Pons (tissue), 1 donor: ENCODE measurements at places on chromosomes 1 and 21.
A peak's percentile ranks its signal among the peaks of the same experiment; 100 is the strongest.

DNA sequence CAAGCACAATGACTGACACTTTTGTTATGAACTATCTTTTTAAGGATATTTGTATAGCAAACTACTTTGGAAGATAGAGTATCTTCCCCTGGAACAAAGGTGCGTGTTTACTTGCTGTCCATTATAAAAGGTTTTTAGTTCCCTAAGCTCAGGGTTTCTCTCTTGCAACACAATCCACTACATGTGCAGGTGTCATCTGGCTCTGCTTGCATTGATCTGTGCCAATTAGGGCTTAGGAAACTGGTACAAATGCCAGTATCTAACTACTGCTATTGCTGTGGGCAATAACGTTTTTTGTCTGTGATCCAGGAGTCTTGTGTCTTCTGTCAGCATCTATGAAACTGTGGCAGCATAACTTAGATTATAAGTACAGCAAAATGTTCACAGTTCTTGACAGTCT lies 68.3 kb upstream of the ABCD3 start:
- DNase-seq, result no peak

DNA sequence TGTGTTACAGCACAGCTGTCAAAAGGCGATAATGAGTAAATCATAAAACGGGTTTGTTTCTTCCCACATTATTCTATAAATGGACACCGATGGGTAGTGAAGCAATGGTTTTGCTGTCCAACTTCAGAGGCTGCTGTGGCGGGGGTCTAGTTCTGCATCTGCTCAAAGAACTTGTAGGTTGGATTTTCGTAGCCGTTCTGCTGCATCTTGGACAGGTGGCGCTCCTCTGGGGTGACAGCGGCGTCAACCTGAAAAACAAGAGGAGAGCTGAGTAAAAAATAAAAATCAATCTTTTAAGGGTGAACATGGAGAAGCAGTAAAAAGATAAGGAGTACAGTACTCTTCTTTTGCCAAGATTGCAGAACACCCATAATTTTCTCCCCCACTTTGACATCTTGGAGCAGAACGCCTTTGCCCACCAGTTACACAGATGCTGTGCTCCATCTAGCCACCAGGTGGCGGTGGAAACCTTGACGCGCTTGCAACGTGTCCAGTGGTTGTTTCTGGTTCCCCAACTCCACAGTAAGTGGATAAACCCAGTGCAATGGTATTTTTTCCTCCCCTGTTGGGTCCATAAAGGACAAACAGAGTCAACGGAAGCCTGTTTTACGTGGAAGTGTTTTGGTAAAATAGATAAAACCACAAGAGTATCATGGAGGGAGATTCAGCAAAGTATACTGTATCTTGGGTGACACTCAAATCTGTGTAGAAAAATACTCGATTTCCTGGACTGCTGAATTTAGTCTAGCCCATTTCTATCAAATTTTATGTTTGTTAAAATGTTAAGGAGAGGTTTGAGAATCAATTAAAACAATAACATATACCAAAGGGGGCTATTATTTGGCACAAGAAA lies 147.0 kb downstream of the GABPA start:
- peak; percentile 85 for DNase-seq

DNA sequence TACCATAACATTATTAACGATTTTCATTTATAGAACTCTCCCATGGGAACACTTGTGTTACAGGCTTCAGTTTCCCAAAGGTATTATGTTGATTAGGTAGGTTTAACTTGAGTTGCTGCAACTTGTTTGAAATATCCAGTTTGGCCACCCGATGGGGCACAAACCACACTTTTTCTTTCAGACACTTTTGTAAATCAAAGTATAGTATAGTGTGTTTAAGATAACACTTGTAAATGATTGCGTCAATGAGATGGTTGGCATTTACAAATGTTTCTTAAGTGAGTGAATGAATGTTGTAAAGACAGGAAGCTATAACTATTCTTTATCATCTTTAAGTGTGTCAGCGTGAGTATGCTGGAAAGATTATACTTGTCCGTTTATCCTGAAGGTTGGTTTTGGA lies 4.3 kb downstream of the XPR1 start:
- DNase-seq, result no peak

- DNase-seq, result peak; percentile 96
Observed at GRCh38 chr1:55067022-55067778, 27.9 kb downstream of the PCSK9 start.

GRCh38 chr1:172390683-172391551 lies 29.6 kb upstream of the C1orf105 start:
- peak; percentile 68 for DNase-seq

DNA sequence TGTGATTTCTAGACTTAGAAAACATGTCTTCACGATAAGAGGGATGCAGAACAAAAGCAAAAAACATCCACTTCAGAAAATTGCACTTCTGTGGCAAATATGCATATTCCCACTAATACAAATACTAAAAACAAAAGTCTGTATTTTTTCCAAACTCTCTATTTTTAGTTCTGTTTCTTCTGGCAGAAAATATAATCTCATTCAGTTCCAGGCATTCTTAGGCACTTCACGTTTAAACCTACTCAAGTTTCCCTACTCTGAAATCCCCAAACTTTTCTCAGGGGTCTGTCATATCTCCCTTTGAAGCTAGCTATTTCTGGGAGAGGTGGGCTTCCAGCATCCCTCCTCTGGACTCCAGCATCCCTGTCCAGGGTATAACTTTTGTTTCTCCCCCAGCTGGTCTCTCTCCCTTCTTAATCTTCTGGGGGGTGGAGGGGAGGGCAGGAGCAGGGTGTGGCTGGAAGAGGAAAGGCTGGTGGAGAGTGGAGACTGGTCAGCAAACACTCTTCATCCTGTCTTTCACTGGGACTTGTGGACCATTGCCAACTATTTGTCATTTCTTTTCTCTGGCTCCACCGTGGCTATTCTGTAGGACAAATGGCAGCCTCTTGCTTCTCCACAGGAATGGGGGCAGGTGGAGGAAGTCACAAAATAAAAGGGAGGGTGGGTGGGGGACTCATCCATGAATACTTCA lies 19.6 kb upstream of the NCF2 start:
- no peak for DNase-seq

GRCh38 chr1:147895123-147895522 lies 7.5 kb upstream of the GJA8 start:
- no peak for DNase-seq

GRCh38 chr1:11059155-11059967 lies 457 bp downstream of the SRM start:
- DNase-seq, result no peak

- DNase-seq, result no peak
Observed at GRCh38 chr1:196105901-196106300, 502.3 kb downstream of the KCNT2 start.

GRCh38 chr1:182279724-182280503 lies 111.7 kb downstream of the GLUL start:
- DNase-seq, result peak; percentile 100

- no peak for DNase-seq
Observed at GRCh38 chr1:113253187-113253586, 137.1 kb upstream of the MAGI3 start.

GRCh38 chr1:89519779-89520358 lies 4.8 kb upstream of the LRRC8B start:
- DNase-seq, result no peak

DNA sequence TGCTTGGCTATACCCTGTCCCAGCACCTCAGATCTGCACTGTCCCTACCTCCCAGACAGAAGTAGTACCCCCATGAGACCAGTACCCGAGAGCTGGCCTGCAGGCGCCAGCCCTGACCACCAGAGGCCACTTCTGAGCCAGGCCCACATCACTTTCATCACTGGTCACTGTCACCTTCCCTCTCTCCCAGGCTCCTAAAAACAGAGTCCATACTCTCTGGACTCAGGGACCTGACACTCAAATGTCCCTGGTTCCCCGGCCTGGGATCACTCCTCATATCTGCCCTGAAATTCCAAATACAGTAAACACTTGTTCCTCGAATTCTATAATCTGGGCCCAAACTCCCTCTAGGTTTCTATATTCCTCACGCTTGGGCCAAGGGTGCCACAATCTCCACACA lies 18.7 kb downstream of the TMEM53 start:
- DNase-seq, result no peak

DNA sequence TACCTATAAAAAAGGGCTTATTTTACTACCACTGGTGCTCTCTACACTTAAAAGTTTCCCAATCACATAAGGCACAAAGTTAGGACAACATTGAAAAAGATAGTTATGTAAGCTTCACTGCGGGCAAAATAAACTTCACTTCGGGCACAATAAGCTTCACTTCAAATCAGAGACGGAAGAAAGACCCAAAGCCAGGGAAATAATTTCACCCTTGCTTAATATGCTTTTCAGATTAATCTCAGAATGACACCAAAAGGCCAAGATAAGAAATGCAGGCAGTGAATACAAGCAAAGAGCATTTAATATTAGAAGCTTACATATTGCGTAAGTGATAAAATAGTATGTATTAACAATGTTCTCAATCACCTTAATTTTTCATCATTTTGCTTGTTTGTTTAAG lies 444.2 kb downstream of the SETD4 start:
- DNase-seq, result peak; percentile 57
